8988T (cell line): ENCODE measurements at places on chromosomes 4 and X.

GRCh38 chr4:56861360-56861759 is 39.9 kb upstream of the SPINK2 start:
- DNase-seq = no peak

- DNase-seq = peak; percentile 31
Measured at GRCh38 chr4:2248821-2249261, 6.9 kb upstream of the HAUS3 start.

DNA sequence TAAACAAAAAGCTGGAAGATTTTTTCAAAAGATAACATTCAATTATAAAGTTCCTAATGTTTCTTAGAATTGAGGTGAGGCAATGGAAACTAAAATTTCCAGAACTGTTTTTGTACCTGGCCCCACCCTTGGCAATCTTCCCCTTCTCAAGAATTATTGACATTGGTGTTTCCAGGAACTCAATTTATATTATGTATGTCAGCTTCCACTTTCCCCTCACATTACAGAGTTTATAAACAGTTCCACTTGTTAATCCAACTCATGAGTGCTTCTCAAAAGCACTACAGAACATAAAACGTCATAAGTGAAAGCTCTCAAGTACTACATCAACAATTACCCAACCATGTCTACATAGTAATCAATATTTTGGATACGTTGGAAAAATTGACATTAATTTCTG is 107.4 kb downstream of the FAM13A start:
- no peak for DNase-seq

- DNase-seq = no peak
Measured at GRCh38 chr4:107432451-107432850, 287.6 kb downstream of the PAPSS1 start.

GRCh38 chr4:103370336-103370735 is 172.2 kb upstream of the CENPE start:
- DNase-seq = no peak

DNA sequence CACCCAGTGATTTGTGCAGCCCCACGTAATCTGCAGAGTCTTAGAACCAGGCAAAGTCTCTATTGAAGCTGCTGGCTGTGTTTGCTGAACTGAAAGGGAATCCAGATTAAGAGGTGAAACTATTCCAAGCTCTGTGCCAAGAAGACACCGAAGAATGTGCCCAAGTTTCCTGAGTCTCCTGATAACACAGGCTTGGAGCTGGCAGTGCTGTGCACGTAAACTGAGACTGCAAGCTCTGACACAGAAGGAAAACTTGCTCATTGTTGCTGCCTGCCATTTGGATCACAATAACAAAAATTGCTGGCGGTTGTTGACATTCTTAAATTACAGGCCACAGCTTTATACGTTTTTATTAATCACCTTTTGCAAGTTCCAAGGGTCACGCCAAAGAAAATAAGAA is 60.2 kb upstream of the VCX3B start:
- DNase-seq = no peak

GRCh38 chr4:5662555-5662954 is 45.8 kb downstream of the EVC2 start:
- DNase-seq = no peak

- no peak for DNase-seq
Measured at GRCh38 chrX:47482065-47482511, 934 bp downstream of the ZNF41 start.

- DNase-seq = no peak
Measured at GRCh38 chr4:182700362-182701160, 216.6 kb downstream of the DCTD start.

DNA sequence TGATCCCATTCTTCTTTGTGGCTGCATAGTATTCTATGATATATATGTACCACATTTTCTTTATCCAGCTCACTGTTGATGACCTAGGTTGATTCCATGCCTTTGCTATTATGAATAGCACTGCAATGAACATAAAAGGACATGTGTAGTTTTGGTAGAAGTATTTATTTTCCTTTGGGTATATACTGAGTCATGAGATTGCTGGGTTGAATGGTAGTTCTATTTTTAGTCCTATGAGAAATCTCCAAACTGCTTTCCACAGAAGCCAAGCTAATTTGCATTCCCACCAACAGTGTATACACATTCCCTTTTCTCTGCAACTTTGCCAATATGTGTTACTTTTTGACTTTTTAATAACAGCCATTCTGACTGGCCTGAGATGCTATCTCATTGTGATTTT is 278.3 kb downstream of the PCDH18 start:
- no peak for DNase-seq

DNA sequence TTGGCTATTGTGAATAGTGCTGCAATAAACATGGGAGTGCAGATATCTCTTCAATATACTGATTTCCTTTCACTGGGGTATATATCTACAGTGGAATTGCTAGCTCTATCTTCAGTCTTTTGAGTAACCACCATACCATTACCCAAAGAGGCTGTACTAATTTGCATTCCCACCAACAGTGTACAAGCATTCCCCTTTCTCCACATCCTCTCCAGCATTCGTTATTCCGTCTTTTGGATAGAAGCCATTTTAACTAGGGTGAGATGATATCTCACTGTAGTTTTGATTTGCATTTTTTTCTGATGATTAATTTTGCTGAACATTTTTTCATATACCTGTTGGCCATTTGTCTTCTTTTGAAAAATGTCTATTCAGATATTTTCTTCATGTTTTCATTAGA is 110.3 kb downstream of the PRDM5 start:
- DNase-seq = no peak

DNA sequence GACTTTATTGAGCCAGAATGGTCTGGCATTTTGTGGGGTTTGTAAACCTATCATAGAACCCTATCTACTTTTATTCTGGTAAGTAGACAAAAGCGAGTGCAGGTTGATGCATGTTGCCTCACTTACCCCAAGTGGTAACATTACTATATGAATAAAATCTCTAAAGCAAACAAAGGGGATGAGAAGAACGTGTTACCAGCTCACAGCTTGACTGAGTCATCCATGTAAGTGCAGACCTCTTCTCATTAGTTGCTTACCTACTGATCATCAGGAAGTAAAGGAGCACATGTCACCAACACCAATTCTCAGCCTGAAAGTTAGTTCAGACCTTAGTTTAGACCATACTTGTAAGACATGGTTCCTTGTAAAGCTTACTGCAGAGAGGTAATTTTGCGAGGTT is 1328.3 kb downstream of the C4orf33 start:
- DNase-seq = no peak

DNA sequence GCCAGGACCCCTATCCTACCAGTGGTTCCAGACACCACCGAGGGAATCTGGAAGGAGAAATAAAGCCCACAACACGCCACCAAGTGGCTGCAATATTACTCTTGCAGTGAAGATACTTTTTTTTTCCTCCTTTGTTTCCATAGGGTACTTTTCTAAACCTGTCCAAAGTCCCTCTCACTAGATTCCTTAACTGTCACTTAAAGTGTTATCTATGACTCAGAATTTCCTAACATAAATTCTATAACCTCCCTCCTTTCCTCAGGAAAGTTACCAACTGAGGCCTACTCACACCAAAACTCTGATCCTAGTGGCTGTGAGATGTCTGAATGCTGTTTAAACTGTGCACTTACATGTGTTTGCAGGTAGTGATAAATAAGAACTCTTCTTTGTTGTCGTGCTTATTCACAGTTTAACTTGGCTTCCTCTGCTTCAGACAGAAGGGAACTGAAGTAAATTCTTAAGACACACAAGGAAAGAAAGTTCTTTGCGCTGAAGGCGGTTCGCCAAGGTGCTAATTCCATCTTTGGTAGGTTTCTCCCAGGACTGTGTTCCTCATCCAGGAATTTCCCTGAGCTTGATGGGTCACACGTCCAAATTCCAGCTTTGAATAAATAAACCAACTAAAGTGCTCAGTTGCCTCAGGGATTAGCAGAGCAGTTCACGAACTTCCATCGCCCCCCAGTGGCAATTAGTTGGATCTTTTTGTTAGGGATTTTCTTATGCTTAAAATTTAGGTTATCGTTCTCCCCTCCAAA is 10.7 kb upstream of the HCCS start:
- DNase-seq = no peak

DNA sequence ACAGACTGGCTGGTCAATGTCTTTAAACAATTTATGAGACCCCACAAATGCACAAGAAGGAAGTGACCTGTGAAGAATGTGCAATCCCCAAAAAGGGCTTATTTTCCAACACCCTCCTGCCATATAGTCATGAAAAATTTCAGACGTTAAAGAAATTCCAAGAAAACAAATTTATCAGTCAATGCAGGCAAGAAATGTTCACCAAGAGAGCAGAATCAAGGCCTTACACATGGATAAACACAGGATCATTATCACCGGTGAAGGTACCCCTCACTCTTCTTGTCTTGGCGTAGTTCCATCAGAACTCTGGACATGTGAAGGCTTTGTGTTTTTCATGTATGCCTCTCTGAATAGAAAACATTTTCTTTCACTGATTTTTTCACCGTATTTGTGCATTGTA is 186.7 kb upstream of the GALNTL6 start:
- no peak for DNase-seq

DNA sequence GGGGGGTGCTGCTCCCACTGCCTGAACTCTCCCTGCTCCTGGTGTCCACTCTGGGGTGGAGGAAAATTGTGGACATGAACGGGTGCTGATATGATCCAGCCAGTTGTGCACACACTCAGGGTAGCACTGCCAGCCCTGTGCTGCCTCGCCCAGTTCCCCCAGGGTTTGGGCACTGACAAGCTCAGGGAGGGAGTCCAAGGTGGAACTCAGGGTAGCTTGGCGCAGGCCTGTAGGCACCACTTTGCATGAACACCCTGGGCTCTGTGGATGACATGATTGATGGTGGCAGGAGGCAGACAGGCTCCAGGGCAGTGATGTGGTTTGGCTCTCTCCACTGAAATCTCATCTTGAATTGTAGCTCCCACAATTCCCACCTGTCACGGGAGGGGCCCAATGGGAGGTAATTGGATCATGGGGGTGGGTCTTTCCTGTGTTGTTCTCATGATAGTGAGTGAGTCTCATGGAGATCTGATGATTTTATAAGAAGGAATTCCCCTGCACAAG is 572.0 kb upstream of the PABPC4L start:
- no peak for DNase-seq

DNA sequence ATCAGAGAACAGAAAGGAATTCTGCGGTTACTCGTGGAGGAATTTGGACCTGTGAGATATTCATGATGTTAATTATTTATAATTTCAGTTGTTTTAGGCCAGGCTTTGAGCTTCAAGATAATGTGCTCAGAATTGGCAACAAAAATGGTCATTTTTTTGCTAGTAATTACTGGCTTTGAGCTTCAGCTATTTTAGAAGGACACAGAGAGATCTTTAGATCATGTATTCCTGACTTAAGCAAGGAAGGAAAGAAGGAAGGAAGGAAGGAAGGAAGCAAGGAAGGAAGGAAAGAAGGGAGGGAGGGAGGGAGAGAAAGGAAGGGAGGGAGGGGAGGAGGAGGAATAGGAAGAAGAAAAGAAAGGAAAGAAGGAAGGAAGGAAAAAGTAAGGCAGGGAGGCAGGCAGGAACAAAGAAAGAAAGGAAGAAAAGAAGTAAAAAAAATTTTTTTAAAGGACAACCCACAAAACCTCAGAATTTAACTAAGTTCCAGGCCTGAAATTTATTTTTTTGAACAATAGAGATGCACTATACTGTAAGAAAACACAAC is 277.9 kb upstream of the KLF3 start:
- DNase-seq = no peak

DNA sequence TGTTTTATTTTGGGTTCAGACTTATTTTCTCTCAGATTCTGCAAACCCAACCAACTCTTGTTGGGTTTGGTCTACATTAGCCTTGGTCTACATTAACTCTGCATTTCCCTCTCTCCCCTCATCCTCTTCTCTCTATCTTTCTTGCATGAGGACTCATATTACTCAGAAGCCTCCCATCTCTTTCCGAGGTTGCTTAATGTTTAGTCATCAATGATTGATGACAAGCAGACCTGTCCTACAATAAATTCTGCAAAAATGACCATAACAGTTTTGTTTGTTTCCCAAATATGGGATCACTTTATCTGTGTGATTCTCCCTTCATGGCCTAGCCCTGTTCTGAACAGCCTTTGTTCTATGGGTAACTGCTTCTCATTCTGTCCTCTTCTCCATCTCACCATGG is 75.2 kb downstream of the GABRB1 start:
- DNase-seq = no peak

- DNase-seq = no peak
Measured at GRCh38 chrX:54484666-54485065, 11.4 kb downstream of the FGD1 start.

DNA sequence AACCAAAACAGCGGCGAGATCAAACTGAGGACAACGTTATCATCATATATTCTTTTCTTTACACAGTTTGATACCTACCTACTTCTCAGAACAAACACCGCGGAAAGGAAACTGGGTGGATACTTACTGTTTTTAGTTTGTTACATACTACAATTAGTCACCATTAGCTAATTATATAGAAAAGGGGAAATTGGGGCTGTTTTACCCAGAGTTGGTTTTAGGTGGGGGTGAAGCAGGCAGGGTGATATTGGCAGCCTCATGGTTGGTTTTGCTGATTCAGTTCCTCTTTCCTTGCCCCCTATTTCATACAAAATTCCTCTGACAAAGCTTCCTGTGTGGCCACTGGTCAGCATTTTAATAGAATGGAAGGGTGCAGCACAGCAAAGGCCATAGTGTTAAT is 77.8 kb downstream of the SORBS2 start:
- DNase-seq = no peak

DNA sequence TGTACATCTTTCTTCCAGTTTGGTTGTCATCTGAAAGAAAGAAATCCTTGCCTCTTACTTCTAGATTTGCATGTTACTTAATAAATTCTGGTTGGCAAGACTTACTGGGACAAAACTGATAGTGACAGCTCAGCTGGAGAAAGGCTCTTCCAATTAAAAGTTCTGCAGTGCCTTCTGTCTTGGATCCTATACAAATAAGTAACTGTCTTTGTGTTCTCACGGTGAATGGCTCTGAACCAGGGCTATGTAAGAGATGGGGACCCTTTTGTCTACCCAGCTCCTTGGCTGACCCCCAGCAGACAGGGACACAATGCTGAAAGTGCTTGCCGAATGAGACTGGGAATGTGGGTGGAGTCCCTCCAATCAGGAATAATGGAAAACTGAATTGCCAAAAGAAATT is 89.5 kb downstream of the AASDH start:
- no peak for DNase-seq

GRCh38 chr4:156414406-156414805 is 460.7 kb upstream of the CTSO start:
- DNase-seq = no peak

DNA sequence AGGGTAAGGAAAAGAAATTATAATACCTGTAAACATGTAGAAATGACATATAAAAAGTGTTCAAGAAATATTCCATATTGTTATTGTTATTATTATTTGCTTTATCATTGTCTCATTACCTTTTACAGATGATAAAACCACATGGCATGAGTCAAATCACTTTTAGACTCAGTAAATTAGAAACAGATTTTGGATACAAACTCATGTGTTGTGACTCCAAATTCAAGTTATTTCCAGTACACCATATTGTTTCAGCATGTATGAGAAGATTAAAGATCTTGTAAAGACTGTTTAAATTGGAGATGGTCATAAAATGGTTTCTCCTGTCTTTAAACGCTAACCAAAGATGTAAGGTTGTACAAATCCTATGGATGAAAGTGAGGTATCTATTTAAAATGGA is 18.1 kb downstream of the PPP1R2C start:
- no peak for DNase-seq
